ENCODE measurements at places on chromosomes 4 and X.

- no peak for DNase-seq
Measured at GRCh38 chr4:144504883-144505282, 141.1 kb upstream of the HHIP start.

DNA sequence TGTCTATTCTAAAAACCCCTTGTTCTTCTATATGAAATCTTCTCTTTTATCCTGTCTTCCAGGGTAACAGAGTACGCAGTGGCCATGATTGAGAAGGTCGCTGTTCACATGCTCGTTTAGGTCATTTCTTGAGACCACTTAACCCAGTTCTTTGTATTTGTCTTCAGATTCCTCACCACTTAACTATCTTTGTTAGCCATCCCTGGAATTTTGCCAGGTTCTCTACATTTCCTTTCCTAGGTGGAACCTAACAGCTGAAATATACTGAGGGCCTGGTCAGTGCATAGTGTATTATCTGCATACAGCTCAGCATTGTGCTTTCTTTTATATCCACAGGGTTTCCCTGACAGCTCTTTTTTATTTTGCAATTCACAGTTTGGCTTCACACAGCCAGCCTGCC lies 148.9 kb upstream of the GALNT7 start:
- DNase-seq = no peak

DNA sequence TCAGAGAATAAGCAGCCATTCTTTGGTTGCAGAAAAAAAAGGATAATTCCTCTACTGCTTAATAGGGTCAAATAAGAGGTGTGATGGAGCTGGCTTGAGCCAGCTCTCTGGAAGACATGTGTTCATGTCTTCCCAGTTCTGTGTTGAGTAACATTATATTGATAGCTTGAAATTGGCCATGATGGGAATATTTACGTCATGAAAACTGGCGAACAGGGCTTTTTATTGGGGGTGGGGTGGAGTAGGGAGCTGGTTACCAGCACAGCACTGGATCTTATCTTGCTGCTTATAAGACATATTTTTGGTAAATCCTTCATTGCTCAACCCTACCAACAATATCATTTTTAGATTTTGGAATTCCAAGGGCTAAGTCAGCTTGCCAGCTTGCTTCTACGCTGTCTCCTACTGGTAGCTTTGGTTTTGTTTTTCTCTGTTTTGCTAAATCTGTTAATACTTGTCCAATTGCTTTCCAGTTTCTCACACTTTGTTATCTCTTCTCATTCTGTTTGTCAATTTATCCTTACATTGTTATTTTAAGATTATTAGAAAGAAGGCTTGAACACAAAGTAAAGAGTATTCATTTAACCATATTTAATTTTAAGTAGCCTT lies 25.3 kb upstream of the GBA3 start:
- DNase-seq = no peak

DNA sequence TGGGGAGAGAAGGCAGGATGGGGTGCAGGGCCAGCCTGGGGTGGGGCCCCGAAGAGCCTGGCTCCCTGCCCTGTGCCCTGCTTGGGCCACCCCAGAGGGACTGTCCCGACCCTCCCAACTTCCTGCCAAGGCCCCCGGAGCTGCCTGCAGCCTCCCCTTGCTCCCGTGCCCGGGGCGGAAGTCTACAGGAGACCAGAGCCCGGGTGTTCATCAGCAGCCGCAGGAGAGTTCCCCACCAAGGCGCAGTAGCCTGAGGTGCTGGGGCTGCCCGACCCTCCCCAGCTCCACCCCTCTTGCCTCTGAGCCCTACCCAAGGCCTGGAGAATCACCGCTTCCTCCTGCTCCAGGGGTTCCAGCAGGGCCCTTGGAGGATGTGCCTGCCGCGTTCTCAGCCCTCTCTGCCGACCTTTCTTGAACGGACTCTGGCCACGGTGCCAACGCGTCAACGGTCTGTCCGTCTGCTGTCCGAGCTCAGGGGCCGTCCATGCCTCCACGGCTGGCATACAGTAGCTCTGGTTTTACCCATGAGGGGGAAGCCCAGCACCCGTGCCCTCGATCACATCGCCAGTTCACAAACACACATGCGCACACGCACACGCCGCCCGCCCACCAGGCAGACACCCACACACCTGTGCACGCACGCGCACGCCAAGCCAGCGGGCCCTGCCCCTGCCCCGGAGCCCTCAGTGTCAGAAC lies 36.0 kb upstream of the SPON2 start:
- DNase-seq = no peak

DNA sequence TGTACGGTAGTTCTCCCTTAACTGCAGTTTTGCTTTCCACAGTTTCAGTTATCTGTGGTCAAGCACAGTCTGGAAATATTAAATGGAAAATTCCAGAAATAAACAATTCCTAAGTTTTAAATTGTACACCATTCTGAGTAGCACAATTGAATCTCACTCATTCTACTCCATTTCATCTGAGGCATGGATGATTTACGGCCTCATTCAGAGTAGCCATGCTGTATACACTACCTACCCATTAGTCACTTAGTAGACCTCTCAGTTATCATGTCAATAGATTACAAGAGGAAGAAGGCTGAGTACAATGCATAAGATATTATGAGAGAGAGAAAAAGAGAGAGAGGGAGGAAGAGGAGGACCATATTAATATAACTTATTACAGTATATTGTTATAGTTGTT lies 77.5 kb downstream of the ENOX2 start:
- DNase-seq = no peak

DNA sequence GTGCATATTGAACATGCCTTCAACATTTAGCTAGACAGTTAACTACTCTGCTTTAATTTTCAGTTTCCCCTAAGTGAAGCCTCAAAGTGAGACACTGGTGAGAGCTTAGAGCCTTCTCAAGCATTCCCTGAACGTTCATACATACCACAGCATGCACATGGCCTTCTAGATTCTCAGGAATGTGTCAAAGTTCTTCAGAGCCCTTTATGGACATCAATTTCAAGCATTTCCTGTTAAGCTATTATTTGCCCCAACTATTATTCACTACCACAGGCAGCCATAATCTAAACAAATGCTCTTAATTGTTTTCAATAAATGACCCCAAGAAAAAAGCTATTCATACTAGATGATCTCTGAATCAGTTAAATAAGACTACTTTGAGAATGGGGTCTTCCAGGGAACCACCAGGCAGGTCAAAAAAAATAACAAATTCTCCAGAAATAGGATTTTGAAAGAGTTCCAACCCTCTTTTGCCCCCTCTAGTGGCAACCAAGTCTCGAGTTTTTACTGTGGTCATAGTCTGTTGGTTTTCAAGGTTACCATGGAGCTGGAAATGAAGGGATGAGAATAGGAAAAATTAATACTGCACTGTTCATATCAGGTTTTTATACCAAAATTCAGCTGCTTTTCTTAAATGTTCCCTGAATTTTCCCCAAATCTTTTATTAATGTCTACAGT lies 235.4 kb downstream of the RAB28 start:
- DNase-seq = no peak

GRCh38 chr4:3746701-3747580 lies 19.2 kb upstream of the ADRA2C start:
- peak; percentile 38 for DNase-seq

All from HEK293T (cell line).